Breast epithelium (tissue), 4 donors: ENCODE measurements at places on chromosomes 11 and 22.
A peak's percentile ranks its signal among the peaks of the same experiment; 100 is the strongest.

DNA sequence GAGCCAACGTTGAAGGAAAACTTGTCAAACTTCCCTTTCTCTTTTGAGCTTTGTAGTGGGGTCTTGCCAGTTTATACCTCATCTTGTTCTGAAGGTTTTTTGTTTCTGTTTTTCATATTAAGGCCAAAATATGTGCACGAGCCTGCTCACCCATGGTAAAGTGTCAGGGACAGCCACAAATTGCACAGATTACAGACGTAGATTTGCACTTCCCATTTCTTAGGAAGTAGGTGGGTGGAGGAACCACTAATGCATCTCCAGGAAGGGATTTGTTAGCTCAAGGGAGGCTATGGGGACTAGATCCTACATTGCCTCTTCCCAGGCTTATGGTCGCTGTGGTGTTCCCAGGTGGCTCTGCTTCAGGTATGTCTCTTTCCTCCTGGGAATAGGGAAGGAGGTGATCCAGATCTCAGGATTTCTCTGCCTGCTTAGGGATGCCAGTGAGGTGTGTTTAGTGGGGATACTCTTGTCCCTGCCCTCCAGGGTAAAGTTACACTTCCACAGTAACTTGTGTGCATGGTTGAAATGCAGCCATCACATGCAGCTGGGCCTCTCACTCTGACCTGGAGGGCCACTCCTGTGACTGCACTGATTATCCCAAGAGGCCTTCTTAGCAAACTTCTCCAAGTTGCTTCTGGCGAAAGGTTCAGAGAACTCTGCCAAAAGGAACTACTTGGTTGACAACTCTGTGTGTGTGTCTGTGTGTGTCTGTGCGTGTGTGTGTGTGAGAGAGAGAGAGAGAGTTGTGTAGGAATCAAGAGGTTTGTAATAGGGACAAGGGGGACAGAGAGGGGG is 9.8 kb downstream of the PPFIBP2 start:
- no peak for DNase-seq

- peak; percentile 72 for DNase-seq
Observed at GRCh38 chr11:57597916-57598830, 688 bp downstream of the SERPING1 start.

- no peak for DNase-seq
Observed at GRCh38 chr11:78946945-78947902, 372.6 kb upstream of the NARS2 start.

- DNase-seq: peak; percentile 62
Observed at GRCh38 chr11:47305734-47306483, 36.0 kb downstream of the MADD start.

GRCh38 chr22:41198027-41198580 is 7.0 kb upstream of the L3MBTL2 start:
- no peak for DNase-seq

- DNase-seq: no peak
Observed at GRCh38 chr22:33274214-33275072, 216.3 kb upstream of the SYN3 start.

DNA sequence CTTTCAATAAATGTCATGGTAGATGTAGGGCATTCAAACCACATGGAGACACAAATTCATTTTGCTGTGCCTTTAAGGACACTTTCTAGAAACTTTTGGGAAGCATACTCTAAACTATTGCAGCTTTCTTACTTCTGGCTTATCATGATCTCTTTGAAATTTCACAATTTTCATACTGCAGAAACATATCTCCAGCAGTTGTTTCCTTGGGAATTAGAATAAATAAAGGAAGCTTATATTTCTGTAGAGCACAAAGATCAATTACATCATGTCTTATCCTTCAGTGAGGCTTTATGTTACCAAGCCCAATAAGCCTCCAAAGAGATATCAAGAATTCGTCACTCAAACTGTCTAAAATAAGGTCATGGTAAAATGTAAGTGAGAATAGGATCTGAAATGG is 74.5 kb upstream of the RAB38 start:
- no peak for DNase-seq

GRCh38 chr11:37298173-37298572 is 700.1 kb upstream of the RAG2 start:
- no peak for DNase-seq

- no peak for DNase-seq
Observed at GRCh38 chr11:8907116-8907515, 3.9 kb upstream of the AKIP1 start.

DNA sequence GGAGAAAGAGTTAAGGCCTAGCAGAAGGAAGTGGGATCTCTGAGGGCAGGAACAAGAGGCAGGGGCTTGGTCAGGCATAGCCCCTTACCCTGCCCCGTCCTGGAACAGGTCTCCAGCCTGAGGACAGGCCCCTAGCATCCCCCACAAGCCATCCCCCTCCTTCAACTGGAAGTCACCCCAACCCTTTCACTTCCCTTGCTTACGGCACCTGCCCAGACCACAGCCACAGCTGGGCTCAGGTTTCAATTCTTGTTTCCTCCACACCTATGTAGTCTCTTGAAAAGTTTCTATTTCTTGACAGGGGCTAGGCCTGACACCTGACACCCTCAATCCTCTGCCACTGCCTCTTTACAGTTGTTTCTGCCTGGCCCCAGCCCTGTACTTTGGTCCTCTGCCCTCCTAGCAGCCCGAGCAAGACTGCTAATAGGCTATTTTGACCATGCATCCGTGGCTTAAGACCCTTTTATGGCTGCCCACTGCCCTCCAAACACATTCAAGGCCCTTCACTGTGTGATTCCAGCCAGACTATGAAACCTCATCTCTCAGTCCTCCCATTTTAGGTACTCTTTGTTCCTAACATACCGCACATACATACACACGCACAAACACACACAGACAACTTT is 10.9 kb upstream of the FCHSD2 start:
- DNase-seq: no peak

DNA sequence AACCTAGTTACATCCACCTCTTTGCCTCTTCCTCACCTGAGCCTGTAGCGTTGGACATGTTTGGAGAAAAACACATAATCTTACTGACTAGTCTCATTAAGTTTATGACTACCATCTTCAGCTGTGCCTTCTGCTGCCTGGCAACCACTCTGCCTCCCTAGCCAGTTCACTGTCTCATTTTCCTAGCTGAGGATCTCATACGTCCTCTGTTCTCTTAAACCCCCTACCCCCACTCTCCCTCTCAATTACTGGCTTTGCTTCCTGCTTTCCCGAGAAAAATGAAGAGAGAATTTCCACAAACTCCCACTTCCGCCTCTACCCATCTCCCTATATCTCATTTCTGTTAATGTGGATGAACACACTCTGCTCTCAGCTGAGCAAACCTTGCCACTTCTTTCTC is 239.3 kb upstream of the POU2AF2 start:
- DNase-seq: no peak

DNA sequence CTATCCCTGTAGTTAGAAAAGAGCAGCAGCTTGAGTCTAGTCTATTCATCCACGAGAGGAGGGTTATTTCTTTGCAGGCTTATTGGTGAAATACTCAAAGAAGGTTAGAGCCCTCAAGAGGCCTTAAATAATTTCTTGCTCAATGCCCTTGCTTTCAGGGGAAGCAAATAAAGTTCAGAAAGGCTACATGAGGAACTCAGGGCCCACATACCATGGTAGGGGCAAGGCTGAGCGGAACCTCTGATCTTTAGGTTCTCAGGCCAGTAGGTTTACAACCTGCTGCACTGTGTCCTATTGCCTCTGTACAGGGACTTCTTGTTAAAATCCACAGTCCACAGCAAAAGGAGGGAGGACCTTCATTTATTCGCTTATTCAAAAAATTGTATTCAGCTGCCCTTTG is 101.7 kb downstream of the ADAMTS15 start:
- no peak for DNase-seq

GRCh38 chr11:125999234-125999880 is 53.5 kb downstream of the VSIG10L2 start:
- no peak for DNase-seq

- DNase-seq: no peak
Observed at GRCh38 chr11:79864882-79865281, 424.1 kb upstream of the TENM4 start.

GRCh38 chr22:19631899-19632667 is 82.2 kb upstream of the SEPTIN5 start:
- DNase-seq: no peak

DNA sequence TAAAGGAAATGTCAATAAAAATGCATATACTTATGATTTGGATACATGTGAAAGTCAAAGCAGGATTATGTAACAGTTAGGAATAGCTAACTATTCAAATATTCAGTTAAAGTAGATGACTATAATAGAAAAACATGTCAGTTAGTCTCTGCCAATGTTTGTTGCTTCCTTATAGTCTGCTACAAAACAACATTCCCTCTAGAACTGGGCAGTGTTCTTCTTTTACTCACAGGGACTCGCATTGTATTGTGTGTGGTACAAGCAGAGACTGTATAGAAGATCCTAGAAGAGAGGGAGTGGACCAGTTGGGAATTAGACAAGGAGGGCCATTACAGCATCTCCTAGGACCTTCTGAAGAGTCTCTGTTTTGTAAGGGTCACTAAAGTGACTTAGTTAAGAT is 10.6 kb downstream of the ACAT1 start:
- no peak for DNase-seq

DNA sequence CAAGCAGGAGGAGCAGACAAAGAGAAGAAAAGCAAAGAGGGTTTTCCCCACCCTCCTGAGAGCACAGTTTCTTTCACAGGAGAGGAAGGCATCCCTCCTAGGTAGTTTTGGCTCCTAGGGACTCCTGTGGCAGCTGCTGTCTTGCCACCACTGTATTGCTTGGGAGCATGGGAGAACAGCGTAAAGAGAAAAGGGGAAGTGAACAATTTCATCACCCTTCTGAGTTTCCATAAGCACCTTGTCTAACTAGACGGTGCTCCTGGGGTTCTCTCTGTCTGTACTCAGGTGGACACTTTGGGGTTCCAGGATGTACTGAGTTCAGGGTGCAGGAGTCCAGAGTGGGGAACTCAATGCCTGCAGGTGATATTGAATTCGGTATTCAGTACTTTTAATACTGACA is 1430.5 kb downstream of the TBC1D22A start:
- no peak for DNase-seq

DNA sequence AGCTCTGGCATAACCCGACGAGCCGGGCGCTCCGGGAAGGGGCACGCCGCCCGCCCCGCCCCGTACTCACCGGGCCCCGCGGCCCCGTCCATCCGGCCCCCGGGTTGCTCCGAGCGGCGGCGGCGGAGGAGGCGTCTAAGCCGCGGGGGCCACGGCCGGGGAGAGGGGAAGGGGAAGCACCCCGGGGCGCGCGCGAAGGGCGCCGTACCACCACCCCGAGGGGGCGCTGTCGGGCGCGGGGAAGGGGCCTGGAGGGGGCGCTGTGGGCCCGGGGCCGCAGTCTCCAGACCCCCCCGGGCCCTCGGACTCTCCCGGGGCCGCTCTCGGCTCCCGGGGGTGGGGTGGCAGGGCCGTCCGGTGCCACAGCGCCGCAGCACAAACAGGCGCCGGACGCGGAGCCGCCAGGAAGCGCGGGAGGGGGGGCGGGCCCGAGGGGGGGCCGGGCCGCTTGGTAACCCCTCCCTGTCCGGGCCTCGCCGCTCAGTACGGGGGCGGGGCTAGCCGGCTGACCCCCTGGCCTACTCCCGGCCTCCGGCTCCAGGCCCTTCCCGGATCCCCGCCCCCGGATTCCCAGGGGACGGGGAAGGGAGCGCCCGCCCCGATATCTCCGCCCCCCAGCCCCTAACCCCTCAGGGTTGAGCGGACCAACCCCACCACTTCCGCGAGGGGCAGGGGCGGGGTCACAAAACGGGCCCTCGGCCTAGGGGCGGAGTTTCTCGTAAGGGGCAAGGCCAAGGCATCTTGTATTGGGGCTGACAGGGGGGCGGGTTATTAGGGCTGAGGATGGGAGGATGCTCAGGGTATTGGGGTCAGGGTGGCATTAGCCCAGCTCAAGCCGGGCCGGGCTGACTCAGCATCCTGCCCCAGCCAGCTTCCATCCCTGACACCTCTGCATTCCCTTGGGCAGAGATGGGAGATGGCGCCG is at the start of the genes EML3 and ROM1:
TSS of gene EML3 (minus strand) at position 410 of the 925 bp plus-strand sequence. CDS start at position 92, 318 bp downstream.
TSS of gene ROM1 (plus strand) at position 892 of the 925 bp plus-strand sequence. CDS start at position 917, 25 bp downstream.
- peak; percentile 80 for DNase-seq

- DNase-seq: no peak
Observed at GRCh38 chr22:20582520-20583361, 75.3 kb downstream of the MED15 start.

DNA sequence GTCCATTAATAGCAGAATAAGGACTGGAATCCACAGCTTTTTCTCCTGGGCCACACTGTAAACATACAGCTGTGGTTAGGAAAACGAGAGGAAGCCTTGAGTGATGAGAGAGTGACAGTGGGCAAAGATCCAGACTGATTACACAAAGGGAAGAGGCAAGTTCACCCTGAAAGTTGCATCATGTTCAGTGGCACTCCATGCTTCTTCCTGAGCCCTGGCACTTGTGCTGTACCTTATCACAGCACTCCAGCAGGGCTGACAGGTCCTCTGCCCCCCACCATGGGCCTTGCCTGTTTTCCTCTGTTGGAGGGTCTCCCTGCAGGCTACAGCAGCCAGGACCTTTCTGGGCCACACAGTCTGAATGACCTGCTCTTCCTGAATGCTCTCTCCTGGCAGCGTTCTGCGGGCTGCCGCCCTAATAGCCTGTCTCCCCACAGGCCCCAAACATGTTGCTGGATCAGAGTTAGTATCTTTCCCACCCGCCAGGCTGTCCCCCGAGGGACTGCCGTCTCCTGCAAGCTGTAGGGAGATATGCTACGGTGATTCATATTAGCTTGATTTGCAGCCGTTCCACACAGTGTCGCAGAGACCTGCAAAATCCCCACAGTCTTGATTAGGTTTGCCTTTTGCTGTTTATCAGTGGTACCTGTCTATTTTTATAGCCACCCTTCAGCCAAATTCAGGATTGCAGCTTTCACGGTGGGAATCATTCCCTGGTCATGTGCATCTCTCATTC is 60.2 kb downstream of the NTM start:
- DNase-seq: no peak

DNA sequence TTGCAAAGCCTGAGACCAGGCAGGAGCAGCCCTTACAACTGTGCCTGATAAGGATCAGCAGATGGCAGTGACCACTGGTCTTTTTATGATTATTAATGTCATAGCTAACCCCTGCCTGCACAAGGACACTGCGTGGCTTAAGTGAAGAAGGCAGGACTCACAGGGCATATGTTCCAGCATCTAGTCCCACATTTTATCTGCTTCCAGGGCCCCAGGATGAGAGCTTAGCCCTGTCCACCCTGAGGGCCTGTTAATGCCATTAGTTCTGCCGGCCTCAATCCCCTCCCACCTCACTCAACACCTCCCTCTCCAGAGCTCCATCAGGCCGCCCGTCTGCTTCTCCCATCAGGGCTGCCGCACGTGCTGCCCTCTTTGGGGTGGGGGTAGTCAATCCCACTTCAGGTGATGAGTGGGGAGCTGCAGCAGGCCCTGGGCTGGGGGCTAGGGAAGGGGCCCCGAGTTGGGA is 33.1 kb upstream of the TSPAN18 start:
- no peak for DNase-seq

GRCh38 chr11:102197670-102198139 is 87.5 kb downstream of the YAP1 start:
- DNase-seq: no peak
